ENCODE measurements at places on chromosomes 7 and 10.

DNA sequence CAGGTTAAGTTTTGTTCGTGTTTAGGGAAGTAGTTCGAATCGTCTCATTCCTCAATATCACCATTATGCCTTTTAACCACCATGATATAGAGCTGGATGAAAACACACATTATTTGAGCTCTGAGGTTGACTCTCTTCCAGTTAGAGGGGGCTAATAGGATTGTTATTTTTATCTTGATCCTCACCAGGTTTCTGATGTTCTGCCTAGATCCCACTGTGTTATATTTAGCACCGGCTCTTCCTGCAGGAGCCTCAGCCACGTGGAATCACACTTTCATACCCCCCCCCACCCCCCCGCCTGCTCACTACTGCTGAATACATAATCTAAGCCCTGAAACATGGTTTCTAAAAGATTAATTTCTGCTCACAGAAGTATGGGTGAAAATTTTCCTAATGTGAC is 88.3 kb downstream of the NRCAM start:
- no peaks in the 10 kb centered on the region for H3K4me1 ChIP-seq
- H3K36me3 ChIP-seq = no peaks in the 10 kb centered on the region
- no peak for DNase-seq
- no peak overlapping the region for H3K27ac ChIP-seq

DNA sequence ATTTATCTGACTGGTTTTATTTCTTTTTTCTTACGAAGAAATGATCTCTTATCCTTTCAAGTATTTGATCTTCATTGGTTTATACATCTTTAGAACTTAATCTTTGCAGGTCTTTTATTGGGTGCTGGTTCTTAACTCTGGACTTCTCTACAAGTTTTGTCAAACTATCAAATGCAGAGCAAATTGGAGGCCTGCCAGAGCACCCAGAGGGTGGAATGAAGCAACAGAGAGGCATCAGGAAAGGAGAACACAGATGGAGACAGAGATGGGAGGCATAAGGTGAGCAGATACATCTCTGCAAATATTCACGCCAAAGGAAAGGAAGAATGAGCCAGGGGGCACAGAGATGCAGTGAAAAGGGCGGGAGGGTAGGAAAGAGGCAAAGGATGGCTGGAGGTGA is 130.3 kb downstream of the PKD1L1 start:
- no peak for DNase-seq
- no peak overlapping the region for H3K4me3 ChIP-seq
- no peaks in the 10 kb centered on the region for H3K36me3 ChIP-seq

- no peaks in the 10 kb centered on the region for H3K4me1 ChIP-seq
- no peaks in the 10 kb centered on the region for H3K36me3 ChIP-seq
- DNase-seq = no peak
- H3K4me3 ChIP-seq = no peak overlapping the region
- H3K27ac ChIP-seq = no peak overlapping the region
These were observed 112.5 kb upstream of the GHITM start for GRCh38 chr10:84026821-84027257.

- DNase-seq = no peak
- no peaks in the 10 kb centered on the region for H3K27me3 ChIP-seq
- no peak overlapping the region for H3K27ac ChIP-seq
These were observed 79.2 kb downstream of the COL26A1 start for GRCh38 chr7:101441890-101442289.

DNA sequence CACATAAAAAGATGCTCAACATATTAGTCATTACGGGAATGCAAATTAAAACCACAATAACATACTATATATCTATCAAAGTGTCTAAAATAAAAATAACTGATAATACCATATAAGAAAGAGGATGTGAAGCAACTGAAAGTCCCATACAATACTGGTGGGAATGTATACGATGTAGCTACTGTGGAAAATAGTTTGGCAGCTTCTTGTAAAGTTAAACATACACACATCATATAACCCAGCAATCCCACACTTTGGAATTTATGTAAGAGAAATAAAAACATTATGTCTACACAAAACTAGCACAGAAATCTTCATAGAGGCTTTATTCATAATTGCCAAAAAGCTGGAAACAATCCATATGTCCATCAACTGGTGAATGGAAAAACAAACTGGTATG is 10.5 kb upstream of the COMMD3 start:
- H3K27ac ChIP-seq = no peak overlapping the region
- H3K27me3 ChIP-seq = no peaks in the 10 kb centered on the region
- no peak for DNase-seq

DNA sequence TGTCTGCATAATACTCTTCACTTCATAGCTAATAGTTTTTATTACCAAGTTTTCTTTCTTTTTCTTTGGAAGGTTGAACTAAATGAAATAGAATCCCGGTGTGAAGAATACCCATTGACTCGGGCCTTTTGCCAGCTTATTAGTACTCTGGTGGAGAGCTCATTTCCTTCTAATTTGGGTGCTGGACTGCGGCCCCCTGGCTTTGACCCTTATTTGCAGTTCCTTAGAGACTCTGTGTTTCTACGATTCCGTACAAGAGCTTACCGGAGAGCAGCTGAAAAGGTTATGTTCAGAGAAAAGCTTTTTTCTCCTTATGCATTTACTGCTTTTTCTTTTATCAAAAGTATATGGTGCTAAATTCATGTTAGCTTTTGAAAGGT is 40.2 kb downstream of the NUP205 start:
- H3K27me3 ChIP-seq = no peaks in the 10 kb centered on the region
- H3K27ac ChIP-seq = no peak overlapping the region
- H3K4me3 ChIP-seq = no peak overlapping the region
- H3K4me1 ChIP-seq = no peaks in the 10 kb centered on the region
- no peaks in the 10 kb centered on the region for H3K36me3 ChIP-seq
- DNase-seq = no peak
